HCEC 1CT (cell line): ENCODE measurements at places on chromosomes 7 and 10.
A peak's percentile ranks its signal among the peaks of the same experiment; 100 is the strongest.

DNA sequence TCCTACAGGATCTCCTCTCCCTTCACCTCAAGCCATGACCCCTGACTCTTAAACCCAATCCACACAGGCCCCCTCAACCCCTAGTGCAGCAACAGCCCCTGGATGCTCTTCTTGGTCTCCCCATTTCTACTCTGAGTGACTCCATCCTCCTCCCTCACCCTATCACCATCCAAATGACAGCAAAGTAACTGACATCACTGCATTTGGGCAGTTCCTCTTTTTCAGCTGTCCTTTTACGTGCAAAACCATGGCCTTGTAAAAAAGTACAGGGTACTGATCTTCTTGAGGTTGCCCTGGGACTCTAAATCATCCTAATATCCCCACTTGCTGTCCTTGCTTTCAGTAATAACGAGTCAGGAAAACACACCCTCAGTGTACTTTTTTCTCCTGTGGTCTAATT lies 454.9 kb downstream of the ADRA2A start:
- DNase-seq = no peak

- DNase-seq = peak; percentile 90
Measured at GRCh38 chr7:129845178-129845971, 107.4 kb downstream of the UBE2H start.

DNA sequence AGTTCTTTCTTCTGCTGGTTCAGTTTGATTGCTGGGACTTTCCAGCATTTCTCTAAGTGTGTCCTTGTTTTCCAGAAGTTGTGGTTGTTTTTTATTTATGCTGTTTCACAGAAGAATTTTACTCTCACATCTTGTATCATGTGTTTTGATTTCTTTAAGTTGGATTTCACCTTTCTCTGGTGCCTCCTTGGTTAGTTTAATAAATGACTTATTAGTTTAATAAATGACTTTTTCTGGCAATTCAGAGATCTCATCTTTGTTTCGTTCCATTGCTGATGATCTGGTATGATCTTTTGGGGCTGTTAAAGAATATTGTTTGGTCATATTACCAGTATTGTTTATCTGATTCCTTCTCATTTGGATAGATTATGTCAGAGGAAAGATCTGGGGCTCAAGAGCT lies 59.8 kb upstream of the CYP2C9 start:
- DNase-seq = no peak

DNA sequence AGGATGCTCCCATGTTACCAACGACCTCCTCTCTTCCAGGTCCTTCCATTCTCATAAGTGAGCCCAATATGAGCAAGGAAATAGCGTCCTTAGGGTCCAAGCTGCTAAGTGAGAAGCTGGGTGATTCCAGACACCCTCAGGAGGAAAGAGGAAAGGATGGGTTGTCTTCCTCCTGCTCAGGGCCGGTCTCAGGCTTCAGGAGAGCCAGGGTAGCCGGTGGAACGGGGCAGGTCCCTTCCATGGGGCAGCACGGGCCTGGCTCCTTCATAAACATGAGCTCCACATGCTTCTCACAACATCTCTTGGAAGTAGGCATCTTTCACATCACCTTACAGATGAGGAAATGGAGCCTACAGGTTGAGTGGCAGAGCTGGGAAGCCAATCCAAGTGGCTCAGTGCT lies 12.7 kb downstream of the SLIT1 start:
- no peak for DNase-seq

DNA sequence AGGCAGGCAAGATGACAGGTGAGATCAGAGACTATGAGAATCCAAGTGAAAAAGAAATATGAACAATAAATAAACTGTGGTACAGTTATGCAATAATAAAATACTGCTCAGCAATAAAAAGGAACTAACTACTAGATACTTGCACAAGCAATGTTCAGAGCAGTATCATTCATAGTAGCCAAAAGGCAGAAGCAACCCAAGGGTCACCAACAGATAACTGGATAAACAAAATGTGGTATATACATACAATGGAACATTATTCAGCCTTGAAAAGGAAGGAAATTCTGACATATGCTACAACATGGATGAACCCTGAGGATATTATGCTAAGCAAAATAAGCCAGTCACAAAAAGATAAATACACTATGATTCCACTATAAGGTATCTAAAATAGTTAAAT lies 76.9 kb upstream of the KCNIP2 start:
- no peak for DNase-seq

DNA sequence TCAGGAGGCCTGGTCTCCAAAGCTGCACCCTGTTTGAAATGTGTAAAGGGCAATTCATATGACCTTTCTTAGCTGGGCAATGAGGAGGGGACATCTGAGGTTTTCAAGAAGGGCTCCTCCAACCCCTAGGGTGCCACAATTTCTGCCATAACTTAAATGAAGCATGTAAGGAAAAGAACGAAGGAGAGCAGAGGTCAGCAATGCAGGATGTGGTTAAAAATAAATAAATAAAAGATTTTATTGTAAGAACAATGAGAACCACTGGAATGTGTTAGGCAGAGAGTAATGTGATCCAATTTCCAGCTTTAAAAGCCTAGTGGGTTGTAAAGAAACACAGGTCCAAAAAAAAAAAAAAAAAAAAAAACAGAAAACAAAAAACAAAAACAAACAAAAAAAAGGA lies 673.1 kb downstream of the TNS3 start:
- DNase-seq = peak; percentile 94

GRCh38 chr7:137591421-137591837 lies 247.9 kb upstream of the PTN start:
- peak; percentile 79 for DNase-seq

DNA sequence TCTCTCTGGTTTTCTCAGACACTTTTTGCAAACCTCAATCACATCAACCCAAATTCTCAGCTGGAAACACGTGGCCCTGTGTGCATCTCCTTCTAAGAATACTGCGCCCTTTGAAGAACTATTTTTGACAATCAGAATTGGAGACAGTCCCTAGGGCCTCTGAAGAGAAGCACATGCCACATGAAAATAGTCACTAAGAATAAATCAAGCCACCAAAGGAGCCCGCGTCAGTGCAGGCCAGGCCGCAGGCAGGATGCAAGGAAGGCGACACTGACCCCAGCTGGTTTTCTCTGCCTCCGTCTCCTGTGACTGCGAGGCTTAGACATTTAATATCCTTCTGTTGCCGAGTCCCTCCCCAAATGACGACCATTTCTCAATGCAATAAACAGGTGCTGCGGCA lies 88.0 kb upstream of the ADAM12 start:
- DNase-seq = no peak

- no peak for DNase-seq
Measured at GRCh38 chr10:2326411-2326810, 589.1 kb upstream of the ADARB2 start.

DNA sequence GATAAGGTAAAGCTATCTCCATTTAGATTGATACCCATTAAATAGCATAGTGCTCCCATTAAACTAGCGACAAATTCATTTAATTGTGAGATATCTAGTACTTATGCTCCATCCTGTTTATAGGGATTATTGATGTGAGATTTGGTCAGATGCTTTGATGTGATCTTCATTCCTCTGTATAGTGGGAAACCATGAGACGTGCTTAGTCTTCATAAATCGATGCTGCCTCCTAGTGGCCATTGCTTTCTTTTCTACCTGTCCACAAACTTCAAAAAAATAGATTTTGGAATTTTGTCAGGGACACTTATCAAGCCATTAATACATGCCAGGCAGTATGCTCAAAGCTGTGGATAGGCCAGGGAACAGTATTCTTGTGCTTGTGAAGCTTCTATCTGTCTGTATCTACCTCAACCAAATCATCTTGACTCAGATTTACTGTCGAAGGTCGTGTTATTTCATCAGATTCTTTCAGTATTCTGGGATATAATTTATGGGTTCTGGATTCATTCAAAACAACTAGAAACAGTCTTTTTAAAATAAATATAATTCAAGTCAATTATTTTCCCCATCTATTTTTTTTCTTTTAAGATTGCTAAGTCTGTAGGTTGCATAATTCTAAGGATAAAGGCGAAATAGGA lies 12.0 kb downstream of the LSM8 start:
- peak; percentile 56 for DNase-seq

- DNase-seq = no peak
Measured at GRCh38 chr10:132817701-132818211, 31.8 kb upstream of the NKX6-2 start.

GRCh38 chr10:12995425-12995861 lies 6.1 kb downstream of the CCDC3 start:
- no peak for DNase-seq

DNA sequence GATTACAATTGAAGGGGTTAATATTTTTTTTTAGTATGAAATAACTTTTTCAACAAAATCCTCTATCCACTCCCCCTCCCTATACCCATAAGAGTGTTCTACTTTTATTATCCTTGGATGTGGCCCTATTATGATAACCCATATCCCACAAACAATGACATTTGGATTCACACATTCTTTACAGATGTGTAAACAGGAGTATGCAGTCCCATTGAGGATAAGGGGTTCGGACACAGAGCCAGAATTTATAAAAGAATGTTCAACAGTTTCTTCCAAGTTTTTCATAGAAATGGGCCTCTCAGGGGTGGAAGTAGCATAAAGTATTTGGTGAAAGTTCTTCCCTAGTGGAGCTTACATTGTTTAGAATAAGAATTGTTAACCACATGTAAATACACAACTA lies 16.1 kb upstream of the PCLO start:
- DNase-seq = no peak

GRCh38 chr10:42996588-42996987 lies 80.3 kb upstream of the RET start:
- DNase-seq = no peak

DNA sequence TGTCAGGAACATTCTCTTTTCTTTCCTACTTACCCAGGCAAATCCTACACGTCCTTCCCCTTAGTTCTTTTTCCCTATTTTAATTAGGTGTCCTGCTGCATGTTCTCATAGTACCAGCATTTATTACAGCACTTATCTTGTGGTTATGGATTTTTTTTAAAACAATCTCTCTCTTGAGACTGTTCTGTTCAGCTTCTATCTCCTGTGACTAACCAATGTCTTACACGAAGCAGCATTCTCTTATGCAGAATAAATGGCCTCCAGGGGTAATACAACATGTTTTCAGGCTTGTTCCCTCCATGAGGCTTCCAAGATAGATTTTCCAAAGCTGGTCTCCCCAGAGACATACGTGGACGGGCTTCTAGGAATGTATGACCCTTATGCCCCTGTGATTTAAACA lies 1096.1 kb upstream of the CELF2 start:
- no peak for DNase-seq
